Left renal pelvis (tissue), 4 donors: ENCODE measurements at places on chromosomes 7 and 10.

- DNase-seq, result no peak
Measured at GRCh38 chr10:74329873-74330272, 178.9 kb downstream of the ADK start.

DNA sequence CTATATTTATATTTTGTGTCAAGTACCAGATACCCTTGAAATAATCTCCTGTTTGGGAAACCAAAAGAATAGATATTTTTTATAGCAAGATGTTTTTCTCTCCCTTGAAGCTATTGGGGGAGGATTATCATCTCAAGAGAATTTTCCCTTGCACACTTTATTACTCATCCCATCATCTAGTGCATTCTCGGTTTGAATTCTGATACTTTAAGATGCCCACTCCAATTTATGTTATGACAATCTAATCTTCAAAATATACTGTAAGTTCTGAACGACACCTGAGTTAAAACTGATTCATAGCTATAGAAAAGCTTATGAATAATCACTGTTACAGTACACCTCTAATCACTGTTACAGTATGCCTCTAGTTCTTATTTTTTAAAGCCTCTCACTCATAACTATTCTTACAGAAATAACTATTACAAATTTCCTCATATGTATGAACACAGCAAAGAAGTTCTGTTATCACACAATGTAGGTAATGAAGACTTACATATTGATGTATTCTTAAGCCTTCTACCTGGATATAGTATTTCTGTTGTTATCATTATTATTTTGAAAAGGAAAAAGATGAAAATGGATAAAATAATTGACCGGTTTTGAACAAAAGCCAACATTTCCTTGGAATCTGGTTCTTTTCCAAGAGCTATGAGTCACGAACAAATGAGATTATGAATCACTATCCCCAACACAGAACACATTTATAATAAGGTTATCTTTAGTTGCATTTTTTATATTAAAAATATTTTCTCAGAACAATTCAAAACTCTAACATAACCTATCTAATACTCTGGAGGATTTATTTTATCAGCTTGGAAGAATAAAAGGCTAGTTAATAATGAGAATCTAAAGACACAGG lies 72.3 kb upstream of the FAM13C start:
- DNase-seq, result no peak

DNA sequence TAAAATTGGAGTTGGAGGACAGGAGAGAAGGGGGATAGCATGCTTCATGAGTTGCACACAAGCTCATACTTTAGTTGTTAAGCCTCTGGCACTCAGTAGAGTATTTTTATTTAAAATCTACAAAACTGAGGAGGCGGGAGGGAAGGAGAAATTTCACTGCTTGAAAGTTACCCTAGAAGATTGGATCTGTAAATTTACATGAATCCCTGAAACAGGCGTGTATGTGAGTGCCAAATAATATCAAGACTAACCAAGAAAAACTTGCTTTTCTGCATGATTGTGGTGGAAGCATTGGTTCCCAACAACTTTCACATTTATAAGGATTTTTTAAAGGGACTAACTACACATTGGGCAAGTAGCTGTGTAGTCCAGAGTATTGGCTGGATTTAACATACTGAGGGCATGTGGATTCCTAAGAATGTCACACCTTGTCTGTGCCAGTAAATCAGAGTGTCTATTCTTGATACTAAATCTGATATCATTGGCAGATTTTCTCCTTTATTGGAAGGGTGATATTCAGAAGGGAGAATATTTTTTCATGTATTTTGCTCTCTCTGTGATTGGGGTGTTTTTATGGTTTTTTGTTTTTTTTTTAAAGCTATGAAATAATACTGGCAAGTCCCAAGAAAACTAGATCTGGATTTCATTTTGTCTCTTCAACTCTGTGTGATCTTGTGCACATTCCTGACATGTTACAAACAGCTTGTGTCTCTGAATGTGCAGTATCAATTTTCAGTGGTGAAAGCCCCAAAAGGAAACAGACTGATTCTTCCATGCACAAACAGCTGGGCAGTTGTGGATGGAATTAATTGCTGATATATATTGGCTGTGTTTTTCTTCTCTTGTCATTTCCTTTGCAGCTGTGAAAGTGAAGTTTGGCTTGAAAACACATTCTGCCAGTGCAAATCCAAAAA lies 67.2 kb downstream of the ADD3 start:
- no peak for DNase-seq

- DNase-seq, result no peak
Measured at GRCh38 chr7:92815412-92815811, 21.0 kb downstream of the CDK6 start.

GRCh38 chr10:124547647-124548168 lies 86.1 kb downstream of the LHPP start:
- no peak for DNase-seq

- no peak for DNase-seq
Measured at GRCh38 chr10:91511549-91512330, 101.6 kb downstream of the HECTD2 start.

DNA sequence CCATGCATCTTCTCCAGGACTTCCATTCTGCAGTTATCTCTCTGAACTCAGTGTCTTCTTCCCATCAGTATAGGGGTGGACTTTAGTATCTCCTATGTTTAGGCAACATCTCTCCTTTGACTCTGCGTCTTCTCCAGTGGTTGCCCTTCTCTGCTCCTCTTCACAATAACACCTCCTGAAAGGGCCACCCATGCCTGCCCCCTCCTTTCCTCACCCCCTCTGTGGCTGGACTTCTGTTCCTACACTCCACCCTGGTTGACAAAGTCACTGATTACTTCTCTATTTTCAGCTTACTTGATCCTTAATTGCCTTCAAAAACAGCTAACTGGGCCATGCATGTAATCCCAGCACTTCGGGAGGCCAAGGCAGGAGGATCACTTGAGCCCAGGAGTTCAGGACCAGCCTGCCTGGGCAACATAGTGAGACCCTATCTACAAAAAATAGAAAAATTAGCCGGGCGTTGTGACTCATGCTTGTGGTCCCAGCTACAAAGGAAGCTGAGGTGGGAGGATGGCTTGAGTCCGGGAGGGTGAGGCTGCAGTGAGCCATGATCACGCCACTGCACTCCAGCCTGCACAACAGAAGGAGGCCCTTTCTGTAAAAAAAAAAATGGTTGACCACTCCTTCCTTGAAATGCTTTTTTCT lies 13.7 kb downstream of the SRGN start:
- no peak for DNase-seq

GRCh38 chr10:49170632-49171325 lies 17.4 kb downstream of the TMEM273 start:
- DNase-seq, result no peak

DNA sequence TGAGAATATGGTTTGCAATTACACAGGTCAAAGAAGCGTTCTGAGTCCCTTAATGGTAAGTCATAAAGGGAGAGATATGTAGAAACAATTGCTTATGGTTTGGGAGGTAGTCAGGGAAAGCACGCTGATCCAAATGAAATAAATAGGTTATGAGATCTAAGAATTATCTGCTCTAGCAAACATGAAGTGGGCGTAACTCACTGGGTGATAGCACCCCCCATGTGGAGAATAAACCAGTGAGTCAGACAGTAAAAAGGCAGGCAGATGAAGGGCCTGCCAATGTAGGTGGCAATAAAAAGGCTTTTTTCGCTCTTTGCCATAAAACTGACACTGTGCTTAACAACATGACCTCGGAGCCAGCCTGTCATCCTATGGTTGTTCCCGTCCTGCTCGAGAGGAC lies 306.9 kb downstream of the GLRX3 start:
- DNase-seq, result no peak

DNA sequence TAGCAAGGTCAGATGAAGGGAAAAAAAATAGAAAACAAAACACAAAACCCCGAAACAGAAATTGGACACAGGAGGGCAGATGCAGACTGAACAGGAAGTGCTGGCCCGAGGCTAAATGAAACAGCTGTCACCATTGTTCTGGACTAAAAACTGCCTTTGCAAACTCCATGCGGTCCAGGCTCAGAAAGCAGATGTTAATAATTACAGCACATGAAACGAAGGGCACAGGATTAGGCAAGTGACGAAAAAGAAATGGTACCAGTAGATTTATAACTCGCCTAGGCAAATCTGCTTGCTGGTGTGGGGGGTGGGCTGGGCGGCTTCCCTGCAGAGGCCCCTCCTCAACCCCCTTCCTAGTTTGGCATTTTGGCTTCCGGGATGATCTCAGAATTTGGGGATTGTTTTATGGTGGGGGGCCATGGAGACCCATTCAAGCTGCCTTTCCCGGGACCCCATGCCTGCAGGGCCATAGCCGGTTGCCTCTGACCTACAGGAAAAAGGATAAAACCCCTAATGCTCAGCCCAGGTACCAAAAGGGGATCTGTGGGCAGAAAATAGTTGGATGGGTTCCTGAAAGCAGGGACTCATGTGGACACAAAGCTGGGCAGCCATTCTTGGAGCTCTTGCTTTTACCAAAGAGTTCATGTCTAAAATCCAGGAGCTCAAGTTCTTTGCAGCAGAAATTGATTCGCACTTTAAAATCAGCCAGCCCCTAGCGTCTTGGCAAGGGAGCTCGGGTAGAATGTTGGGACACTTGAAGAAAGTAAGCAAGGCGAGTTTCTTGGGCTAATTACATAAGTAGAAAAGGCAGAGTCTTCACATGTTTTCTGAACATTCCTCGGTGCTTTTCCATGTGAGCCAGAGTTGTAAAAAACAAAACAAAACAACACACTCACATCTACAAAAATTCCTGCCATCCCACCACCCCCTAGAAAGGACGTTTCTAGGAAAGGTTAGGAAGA lies 39.0 kb upstream of the EMX2 start:
- peak; percentile 50 for DNase-seq
